ENCODE measurements at places on chromosomes 13 and 19.

- no peak for DNase-seq
Measured at GRCh38 chr19:23932878-23933277, 18.2 kb downstream of the ZNF726 start.

DNA sequence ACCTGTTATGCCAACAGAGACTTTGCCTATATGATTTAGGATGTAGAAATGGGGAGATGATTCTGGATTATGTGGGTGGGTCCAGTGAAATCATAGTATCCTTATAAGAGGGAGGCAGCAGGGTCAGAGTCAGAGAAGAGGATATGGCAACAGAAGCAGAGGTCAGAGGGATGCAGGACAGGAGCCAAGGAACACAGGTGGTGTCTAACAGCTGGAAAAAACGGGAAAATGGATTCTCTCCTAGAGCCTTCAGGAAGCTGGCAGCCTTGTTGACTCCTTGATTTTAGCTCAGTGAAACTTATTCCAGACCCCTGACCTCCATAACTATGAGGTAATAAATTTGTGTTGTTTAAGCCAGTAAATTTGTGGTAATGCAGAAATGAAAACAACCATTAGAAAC is 28.8 kb upstream of the OXGR1 start:
- DNase-seq, result no peak

- no peak for DNase-seq
Measured at GRCh38 chr19:49911381-49912145, 14.9 kb upstream of the IL4I1 start.

DNA sequence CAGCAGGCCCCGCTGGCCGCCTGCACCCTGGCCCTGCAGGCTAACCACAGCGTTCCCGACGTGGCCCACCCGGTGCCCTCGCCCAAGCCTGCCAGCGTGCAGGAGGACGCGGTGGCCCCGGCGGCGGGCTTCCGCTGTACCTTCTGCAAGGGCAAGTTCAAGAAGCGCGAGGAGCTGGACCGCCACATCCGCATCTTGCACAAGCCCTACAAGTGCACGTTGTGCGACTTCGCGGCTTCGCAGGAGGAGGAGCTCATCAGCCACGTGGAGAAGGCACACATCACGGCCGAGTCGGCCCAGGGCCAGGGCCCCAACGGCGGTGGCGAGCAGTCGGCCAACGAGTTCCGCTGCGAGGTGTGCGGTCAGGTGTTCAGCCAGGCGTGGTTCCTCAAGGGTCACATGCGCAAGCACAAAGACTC is 72.1 kb downstream of the ZNF536 start:
- DNase-seq, result no peak

DNA sequence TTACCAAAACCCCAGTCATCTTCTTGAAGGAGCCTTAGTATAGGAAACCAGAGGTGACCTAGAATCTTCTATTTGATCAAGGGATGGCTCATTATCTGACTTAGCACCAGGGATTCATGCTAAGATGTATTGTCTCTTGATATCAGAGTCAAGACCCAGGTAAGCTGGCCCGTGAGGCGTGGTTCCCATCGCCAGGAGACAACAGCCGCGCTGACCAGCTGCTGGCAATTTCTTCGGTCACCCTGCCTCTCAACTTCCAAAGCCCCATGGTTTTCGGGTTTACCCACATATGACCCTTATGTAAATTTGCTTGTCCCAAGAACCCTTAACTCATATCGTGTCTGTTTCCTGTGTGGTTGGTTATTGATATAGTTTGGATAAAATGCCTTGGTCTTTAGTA is 77.7 kb upstream of the VSTM2B start:
- no peak for DNase-seq

DNA sequence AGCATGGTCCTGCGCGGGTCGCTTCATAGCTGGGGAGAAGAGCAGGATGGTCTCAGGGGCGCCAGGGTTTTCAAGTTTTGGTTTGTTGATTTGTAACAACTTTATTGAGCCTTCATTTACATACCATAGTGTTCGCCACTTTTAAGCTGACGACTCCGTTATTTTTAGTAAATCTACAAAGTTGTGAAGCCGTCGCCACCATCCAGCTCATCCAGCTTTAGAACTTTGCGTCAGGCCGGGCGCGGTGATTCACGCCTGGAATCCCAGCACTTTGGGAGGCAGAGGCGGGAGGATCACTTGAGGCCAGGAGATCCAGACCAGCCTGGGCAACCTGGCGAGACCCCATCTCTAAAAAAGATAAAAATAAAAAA is 404 bp downstream of the C19orf44 start:
- no peak for DNase-seq

DNA sequence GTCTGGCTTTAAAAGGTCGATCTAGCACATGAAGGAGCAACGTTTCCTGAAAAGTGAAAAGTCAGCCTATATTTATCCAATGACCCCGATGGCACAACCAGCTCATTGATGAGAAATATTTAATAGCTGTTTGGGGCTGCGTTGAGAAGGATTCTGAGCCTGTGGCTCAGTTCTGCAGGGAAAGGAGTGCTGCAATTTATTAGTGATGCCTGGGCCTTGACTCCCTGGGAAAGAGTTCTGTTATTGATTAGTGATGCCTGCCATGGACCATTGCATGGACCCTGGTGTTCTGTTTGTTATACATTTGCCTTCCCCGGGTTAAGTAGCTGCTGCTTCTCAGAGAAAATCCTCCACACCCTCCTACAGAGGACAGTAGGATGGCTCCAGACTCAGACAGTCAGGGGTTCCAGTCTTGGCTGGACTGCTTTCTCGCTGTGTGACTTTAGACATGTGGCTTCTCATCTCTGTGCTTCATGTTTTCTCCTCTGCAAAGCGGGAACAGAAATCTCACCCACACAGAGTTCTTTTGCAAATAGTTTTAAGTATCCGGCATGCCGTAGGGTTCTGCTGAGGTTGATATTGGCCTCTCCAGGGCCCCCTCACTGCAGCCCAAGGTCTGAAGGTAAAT is 17.7 kb upstream of the PTPRS start:
- DNase-seq, result no peak

DNA sequence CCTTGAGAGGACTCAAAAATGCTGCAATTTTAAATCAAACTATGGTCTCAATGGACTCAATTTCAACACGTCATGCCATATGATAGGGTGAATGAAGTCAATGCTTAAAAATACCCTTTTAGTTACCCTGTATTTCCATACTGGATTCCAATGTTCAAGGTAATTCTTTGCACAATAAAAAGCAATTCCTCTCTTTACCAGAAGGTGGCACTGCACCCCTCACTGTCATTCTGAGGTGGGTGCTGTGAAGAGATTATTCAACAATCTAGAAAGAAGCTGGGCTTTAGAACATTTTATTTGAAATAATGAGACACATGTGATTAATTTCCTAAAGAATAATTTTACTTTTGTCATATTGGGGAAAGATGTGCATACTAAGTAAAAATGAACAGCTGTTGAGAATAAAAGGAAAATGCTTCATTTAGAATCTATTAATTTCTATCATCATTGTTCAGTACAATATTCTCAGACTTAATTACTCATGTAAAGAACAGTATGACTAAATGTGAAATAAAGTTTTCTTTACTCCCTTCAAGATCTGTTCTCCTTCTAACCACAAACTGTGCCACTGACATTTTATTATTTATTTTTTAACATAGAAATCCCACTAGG is 789.1 kb downstream of the GPC5 start:
- peak; percentile 15 for DNase-seq
